Stimulated activated CD8-positive, alpha-beta memory T cell treated with anti-CD3 and anti-CD28 coated beads, Interleukin-4, amount 100 ng/mL, for 1 hour (primary cell): ENCODE measurements at places on chromosomes 12 and 14.

DNA sequence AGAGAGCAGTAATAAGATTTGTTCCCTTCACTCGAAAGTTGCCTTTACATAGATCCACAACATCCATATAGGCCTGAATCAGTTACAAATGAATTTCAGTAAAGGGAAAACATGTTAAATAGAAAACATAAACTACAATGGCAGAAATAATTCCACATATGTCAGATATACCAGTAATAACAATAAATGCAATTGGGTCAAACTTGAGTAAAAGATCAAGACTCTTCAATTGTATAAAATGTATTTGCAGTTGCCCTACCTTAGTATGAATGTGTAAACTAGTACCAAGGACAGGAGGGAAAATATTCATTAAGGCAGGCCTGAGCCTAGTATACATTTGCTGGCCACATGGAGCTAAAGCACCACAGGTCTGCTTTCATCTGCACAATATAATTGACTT is 17.6 kb downstream of the NOS1 start:
- DNase-seq: no peak

DNA sequence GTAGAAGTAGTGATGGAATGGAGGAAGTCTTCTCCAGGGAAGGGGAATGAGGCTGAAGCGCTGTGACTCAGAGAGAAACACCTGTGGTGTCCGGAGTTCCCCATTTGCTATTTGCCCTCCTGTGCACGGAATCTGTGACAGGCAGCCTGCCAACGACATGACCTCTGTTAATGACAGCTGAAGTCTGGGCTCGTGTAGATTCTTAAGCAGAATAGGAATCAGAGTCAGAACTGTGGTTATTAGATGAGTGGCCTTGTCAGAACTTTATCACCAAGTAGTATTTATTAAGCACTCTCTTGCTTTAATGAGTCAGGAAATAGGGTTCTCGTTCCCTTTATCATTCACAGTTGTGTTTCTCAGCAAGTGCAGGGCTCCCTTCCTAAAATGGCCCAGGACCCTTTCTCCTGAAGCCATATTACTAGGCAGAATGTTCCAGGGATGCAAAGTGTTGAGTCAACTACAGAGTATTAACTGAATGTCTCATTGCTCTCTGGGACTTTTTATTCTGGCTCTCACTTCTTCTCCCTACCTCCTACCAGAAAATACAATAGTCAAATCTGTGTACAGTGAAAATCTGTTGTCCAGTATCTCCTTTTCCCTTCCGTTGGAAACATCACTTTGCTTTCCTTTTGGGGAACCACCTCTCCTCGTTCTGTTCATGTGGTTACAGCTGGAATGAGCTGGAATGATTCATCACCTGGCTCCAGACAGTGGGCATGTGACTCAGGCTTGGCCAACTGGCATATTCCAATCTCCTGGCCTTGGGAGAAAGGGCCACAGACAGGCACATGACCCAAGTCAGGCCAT is 77.8 kb upstream of the MAX start:
- no peak for DNase-seq

DNA sequence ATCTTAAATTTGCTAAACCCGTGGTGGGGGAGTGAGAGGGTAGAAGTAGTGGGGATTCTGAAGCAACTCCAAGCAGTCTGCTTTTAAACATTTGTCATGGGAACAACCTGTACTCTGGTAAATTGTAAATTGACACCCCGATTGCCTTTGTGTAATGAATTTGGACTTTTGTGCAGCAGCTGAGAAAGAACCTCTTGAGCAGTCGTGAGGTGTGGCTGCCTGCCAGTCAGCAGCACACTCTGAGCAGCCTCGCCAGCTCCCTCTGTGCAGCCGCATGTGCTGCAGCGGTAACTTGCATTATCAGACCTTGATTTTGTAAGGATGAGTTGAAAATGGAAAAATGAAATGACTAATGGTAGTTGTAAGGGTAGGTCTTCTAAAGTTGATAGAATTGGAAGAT is 74.3 kb downstream of the SUSD6 start:
- DNase-seq: no peak

- DNase-seq: no peak
These were observed 46.9 kb upstream of the IGF1 start for GRCh38 chr12:102527171-102527720.

DNA sequence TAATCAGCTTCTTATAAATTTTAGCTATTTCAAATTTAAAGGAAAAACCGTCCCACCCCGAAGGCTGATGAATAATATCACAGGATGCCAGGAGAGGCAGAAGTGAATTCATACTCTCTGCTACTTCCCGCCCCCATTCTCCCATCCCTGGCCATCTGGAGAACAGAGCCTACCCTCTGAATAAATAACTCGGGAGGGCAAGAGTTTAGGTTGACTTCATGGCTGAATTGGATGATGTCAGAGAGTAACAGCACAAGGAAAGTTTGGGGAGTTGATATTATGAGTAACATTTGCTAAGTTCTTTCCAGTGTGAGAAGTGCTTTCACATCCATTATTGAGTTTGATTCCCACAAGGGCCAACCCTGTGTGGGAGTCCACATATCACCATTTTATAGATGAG is 241.6 kb downstream of the EGLN3 start:
- no peak for DNase-seq
